ENCODE measurements at places on chromosomes 5 and 9.

GRCh38 chr5:106699796-106700195, 970.9 kb downstream of the EFNA5 start:
- DNase-seq, result no peak

GRCh38 chr5:158195416-158196210, 336.7 kb upstream of the CLINT1 start:
- DNase-seq, result no peak

DNA sequence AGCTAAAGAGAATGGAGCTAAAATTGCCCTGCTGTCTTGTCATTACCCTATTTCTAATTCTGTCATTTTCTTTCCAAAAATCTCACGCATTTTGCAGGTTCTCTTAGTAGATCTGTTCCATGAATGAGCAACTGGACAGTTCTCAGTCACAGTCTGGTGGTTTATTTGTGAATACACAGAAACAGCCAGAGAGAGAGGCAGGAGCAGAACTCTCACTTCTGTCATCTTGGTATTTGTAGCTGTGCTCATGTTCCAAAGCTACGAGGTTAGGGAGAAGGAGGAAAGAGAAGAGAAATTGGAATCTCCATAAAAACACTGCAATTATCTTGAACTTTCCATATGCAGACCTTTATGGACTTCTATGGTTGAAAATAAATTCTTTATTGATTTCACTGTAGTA, 118.0 kb upstream of the OR13F1 start:
- DNase-seq, result no peak

GRCh38 chr5:143024228-143024920, 254.2 kb downstream of the ARHGAP26 start:
- no peak for DNase-seq

- DNase-seq, result no peak
These were observed 643.0 kb upstream of the RGMB start for GRCh38 chr5:98130261-98131035.

DNA sequence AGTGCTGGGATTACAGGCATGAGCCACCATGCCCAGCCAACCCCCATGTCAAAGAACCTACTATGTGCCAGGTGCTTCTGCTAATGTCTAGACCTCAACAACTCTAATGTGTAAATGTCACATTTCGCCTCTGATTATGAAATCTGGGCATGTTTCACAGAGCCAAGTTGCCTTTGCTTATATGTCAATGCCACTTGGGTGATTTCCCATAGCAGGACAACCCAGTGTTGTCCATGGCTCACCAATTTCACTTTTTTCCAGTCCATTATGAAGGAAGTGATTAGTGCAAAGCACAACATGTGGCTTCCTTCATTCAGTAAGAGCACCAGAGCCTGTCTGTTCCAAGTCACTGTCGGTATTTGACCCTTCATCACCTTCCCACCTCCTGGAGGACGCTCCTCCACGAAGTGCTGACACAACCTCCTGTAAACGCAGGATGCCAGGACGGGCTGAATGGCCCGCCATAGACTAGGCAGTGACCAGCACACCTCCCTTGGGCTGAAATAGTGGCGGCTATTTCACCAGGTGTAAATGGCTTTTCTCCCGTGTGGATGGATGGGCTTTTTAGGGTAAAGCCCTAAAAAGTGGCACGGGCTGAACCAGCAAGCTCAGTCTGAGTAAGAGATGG, 962 bp upstream of the PKN3 start:
- no peak for DNase-seq

DNA sequence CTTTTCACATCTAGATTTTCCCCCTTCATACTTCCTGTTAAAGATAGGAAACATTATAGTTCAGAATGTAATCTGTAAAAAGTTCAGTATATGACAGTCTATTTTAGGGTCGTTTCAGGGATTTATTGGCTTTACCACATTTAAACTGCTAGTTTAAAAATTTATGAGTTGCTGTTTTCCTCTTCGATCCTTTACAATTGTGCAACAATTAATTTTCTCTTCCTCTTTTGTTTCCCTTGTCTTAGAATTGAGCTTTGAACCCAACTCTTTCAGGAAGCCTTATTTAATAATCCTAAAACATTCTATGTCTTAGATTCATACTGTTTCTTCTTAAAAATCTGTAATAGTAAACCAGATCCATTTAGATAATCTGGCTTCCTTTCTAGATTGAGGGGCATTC, 16.4 kb downstream of the ZSWIM6 start:
- DNase-seq, result no peak

GRCh38 chr9:133371261-133371711, 4.6 kb downstream of the SURF4 start:
- no peak for DNase-seq

DNA sequence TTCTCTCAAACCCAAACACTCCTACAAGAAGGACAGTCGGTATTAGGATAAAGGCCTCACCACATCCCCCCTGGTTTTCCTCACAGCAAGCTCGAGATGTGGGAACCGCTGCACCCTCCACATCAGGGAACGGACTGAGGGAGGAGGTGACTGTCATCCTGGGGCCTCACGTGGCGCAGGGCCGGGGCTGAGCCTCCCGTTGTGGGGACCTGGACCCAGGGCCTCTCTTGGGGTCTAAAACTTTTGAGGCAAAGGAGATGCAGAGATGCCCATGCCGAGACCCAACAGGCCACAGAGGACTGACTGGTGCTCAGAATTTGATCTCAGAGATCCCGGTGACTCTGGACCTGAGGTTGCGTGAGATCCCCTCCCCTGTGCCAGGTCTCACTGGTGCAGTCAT, 72.7 kb downstream of the MRPL36 start:
- no peak for DNase-seq

GRCh38 chr9:78130004-78130403, 98.4 kb upstream of the GNAQ start:
- no peak for DNase-seq

DNA sequence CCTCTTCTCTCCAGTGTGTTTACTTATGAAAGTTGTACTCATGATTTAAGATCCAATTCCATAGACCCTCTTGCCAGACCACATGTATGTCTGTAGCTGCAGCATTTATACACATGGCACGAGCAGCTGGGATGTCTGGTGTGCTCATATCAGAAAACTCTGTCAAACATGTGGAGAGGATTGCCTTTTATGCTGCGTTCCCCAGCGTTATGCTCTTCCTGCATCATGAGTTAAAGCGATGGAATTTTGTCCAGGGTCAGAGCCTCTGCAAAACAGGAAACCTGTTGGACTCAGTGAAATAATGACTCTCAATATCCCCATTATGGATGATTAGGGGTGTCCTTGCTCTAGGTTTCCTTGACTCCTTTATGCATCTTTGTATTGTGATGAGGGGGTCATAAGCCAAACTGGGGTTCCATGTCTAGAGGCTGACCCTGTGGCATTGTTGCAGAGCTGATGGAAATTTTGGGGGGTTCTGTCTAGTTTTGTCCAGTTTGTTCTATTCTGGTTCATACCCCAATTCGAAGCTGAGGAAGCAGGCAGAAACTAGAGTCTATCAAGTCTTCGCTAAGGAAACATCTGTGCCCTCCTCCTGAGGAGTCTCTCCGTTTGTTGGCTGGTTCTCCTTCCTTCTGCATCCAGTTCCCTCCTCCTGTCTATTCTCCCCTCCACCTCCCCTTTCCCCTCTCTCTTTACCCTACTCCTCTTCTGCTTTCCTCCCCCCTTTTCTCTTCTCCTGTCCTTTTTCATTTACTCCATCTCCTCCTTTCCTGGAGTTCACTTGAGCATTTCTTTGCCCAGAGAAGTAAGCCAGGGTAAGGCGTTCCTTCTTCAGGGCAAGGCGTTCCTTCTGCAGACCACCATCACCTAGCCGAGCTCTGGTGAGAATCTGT, 252.8 kb downstream of the MAST4 start:
- no peak for DNase-seq

- DNase-seq, result no peak
These were observed 194.7 kb downstream of the GLIS3 start for GRCh38 chr9:4105183-4105582.

DNA sequence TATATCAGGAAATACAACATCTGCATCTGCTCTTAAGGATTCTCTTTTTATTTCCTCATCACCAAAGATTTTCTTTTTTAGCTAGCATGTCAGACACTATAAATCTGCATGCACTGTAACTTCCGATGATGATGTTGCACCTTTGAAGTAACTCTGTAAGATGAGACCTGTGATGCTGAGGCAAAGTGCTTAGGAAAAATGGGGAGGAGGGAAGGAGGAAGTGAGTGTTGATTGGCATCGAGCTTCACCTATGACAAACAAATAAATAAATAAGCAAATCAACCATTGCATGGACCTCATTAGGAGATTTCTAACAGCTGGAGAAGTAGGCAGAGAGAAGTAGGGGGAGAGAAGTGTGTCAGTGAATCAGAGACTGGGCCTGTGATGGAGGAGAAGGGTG, 52.6 kb downstream of the ENC1 start:
- no peak for DNase-seq

DNA sequence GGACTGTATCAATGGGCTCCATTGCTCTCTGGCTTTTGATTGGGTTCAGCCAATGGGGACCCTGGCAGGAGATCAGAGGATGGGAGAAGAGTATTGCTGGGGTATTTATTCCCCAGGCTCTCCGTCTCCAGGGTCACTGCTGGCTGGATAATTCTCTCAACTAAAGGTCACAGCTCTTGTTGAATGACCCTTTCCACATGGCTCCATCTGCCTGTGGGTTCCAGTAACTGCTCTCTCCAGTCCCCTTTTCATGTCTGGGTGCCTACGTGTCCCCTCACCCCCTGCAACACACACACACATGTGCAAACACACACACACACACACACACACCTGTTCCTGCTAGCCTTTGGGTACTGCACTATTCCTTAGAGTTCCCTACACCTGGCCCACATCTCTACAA, 53.9 kb upstream of the RIC1 start:
- no peak for DNase-seq

GRCh38 chr5:17075236-17075635, 139.1 kb upstream of the MYO10 start:
- no peak for DNase-seq

GRCh38 chr5:10520706-10521105, 43.2 kb upstream of the ANKRD33B start:
- DNase-seq, result no peak

- DNase-seq, result no peak
These were observed 22.1 kb downstream of the LCP2 start for GRCh38 chr5:170275376-170275994.

DNA sequence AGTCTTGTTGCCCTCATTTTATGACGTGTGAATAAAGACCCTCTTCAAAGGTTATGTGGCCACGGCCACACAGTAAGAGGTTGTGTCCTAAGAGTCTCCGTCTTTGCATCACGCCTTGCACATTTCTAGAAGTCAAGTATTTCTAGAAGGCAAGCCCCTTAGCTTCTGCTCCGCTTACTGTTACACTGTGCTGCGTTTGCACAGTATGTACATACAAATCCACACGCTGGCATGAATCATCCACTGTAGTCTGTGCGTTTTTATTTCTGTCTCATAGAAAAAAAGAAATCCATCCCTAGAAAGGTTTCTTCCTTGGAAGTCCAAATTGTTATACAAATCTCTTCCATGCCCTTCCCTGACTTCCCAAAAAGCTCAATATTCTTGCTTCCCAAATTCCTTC, 21.4 kb upstream of the ICE1 start:
- no peak for DNase-seq

GRCh38 chr9:7297521-7297920, 502.1 kb downstream of the DMAC1 start:
- DNase-seq, result no peak

- DNase-seq, result no peak
These were observed 186.7 kb upstream of the SLC24A2 start for GRCh38 chr9:19975499-19975898.

- DNase-seq, result no peak
These were observed 315.2 kb upstream of the ACO1 start for GRCh38 chr9:32069169-32069813.

DNA sequence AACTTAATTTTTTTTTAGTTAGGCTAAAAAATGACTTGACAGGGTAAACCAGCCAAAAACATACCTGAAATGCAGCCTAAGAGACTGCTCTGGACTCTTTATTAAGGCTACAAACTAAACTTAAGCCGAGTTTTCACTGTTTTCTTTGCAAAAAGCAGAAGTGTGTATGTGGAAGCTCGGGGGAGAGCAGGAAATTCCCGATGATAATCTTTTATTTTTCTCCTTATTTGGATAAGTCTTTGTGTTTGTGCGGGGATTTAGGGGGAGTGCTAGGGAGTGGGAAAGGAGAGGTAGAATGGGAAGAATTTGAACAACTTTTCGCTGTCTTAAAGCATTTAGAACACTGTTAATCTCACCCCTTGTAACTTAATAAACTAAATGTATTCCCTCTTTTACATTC, 30.7 kb upstream of the GPR21 start:
- no peak for DNase-seq

DNA sequence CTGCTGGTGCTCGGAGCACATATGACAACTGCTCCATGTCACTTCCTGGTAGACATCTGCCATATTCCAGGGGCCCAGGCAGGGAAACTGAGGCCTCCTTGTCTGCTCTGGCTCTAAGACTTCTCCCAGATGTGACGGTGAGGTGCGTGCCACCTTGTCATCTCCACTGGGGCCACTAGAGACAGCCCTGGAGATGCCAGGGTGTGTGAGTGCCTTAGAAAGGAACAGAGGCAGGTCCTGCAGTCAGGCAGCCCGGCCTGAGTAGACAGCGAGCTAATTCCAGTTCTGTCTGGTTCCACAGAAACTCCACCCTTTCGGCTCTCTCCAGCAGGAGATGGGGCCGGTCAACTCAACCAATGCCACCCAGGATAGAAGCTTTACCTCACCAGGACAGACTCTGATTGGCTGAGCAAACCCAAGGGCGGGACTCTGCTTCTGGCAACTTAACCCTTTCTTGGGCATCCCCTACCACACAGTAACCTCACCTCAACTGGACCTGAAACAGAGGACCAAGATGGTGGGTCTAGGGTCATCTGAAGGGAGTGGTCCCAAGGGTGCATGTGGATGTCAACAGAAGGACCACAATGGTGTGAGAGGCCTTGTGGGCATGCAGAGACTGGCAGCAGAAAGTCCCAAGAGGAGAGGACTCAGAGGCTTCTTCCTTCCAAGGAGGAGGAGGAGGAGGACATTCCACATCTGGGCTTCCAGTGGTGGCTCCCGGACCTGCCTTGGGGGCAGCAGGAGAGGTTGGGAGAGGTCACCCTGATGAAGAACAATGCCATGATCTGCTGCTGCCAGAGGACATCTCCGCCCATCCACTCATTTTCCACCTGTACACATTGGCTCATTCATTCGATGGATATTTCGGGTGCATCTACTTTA, 77.7 kb downstream of the RGS3 start:
- no peak for DNase-seq
